ENCODE measurements at places on chromosomes 11 and 22.

DNA sequence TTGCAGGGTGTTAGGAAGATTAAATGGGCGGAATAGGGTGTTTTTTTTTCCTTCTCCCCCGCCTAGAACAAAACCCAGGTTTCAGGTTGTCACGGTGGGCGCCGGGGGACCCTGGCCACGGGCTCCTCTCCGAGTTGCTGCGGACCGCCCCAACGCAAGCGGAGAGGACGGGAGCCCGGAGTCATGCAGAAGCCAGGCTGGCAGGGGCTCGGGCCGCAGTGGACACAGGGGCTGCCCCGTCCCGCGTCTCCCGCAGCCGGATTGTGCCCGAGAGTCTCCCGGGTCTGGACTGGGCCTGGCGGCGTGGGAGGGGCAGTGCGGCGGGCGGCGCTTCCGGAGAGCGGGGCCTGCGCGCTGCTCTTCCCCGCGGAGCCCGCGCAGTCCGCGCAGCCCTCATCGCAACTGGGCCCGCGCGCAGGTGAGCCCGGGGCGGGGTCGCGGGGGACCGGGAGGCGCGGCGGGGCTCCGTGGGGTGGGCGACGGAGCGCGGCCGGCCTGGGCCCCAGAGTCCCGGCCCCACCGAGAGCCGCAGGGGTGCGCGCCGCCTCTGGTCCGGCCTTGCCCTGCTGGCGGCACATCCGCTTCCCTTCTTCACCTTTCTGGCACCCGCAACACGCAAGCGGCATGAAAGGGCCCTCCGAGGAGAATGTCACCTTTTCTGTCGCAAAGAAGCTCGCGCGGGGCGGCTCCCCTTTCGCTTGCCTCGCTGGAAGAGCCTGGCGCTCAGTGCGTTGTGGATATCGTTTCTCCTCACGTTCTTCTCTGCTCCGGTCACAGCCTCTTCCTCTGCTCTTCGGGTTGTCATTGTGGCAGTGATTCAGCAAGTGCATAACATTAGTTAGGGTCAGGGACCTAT lies at the start of gene TIRAP:
TSS of gene TIRAP (plus strand) at position 358 of the 856 bp plus-strand sequence. CDS start 7,802 bp downstream, outside the sequence.
- peak; percentile 73 for DNase-seq

- no peak for DNase-seq
Observed at GRCh38 chr11:104000798-104001197, 35.6 kb upstream of the DDI1 start.

DNA sequence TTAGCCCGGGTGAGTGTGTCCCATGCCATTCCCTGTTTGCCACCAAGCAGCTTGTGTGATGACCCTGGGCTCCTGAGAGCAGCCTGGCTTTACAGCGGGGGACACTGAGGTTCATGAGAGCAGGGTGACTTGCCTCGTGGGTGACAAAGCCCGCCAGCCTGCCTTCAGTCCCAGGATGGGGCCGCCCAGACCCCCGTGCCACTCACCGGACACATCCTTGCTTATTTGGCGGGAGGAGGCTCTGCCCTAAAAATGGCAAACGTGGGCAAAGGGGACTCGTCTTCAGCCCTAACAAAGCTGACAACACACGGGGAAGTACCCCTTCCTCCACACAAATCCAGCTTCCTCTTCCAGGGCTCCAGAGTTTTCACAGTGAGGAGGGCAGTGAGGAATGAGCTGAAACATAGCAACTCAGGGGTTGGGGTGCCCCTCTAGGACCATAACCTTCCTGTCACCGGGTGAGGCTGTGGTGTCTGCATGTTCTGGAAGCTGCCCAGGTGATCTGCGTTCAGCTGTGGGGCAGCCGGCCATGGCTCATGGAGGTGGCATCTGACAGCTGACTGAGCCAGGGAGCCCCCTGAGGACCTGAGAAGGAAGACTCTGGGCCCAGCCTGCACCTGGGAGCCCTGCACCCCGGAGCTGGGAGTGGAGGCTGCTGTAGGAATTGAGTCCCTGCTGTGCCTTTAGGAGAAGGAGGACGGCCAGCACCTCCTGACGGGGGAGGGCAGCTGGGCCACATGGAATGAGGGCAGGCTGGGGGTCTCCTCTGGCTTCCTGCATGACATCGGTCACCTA lies 16.7 kb downstream of the RIBC2 start:
- no peak for DNase-seq

DNA sequence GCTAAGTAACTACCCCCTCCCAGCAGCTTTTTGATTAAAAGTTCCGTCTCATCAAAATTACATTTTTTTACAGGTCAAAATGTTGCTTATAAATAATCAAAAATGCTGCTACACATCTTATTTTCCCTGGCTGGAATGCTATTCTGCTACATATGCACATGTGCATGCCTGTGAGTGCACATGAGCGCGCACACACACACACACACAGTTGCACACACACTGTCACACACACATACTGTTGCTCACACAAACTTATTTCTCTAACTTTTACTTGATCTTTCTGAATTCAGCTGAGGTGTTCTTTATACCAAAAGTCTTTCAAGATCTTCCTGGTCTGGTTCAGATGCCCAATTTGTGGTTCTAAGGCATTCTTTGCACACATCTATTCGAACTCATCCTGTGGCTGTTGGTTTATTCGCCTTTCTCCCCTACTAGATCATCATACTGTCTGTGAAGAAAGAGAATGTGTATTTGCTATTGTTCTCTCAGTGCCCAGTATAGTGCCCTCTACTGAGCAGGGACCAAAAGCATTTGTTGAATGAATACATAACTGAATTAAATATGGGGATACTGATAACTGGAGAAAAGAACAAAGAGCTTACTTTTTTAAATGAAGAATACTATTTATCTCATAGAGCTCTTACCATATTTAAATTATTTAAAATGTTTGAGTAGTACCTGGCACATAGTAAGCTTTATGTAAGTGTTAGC lies 68.1 kb upstream of the CCDC179 start:
- DNase-seq = no peak

DNA sequence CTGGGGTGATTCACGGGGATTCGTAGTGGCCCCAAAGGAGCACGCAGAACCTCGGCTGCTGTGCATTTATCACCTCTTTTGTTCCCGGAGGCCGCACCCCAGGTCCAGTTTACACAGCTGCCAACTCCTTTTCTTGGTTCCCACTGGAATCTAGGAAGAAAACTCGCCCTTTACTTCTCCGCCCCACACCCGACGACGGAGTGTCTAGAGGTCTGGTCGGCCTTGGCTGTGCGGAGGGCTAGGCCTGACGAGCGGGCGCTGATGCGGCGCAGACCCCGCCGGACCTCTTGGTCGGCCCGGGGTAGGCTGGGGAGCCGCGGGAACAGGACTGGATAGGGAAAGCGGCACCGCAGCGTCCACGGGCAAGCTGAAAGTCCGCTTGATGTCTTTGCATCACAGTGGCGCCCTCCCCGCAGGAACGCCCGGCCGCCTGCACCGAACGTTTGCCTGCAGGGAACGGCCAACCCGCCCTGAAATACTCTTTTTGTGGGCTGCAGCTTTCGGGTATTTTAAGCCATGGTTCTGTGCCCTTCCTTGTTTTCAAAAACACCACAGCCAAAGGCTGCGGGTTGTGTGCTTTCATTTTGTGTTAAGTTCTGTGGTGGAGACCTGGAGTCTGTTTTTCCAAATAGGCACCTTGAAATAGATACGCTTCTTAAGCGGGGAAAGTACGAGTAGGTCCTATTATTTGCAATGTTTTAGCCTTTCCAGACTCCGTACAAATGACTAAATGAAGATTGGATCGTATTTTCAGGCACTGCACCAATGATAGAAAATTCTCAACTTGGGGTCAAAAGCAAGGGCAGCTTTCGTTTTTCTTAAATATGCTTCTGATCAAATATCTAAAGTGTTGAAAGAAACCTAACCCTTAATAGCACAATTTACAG lies 829 bp upstream of the ZBED5 start:
- DNase-seq = no peak

GRCh38 chr22:45338795-45339194 lies 29.1 kb downstream of the FAM118A start:
- no peak for DNase-seq

GRCh38 chr11:24411791-24412190 lies 85.1 kb upstream of the LUZP2 start:
- DNase-seq = no peak

- no peak for DNase-seq
Observed at GRCh38 chr11:63560506-63561180, 2.5 kb downstream of the PLAAT2 start.

DNA sequence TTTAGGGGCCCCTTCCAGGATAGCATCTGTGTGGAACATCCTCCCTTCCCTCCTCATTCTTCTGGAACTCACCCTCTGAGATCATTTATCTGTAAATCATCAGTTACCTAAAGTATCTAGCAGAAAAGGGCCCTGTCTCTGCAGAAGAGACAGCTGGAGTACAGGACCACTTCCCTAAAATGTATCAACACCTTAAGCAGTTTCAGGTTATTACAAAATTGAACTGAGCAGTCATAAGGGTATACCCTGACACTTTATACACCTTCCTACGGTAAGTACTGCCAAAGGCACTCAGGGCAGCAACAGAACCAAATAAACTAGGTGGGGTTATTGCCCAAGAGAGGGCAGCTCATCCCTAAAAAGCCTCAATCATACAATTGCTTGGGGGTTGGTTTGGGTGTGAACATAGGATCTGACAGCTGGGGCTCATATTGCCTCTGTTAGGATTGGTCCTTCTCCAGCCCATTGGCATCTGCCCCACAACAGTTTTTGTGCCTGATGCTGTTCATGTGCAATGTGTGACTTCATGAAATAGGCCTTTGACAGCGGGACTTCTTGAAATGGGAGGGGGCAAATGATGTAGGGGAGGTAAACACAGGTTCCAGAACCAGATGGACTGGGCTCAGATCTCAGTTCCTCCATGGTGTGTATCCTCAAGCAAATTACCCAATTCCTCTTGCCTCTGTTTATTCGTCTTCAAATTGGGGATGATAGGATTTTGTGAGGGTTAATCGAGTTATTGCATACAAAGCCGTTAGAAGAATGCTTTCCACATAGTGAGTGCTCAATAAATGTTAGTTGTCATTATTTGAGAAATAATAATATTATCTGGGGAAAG lies 2.9 kb downstream of the POU2AF3 start:
- peak; percentile 18 for DNase-seq

GRCh38 chr11:70680781-70681281 lies 282.5 kb downstream of the CTTN start:
- DNase-seq = no peak

GRCh38 chr11:95218149-95218548 lies 12.9 kb downstream of the SESN3 start:
- no peak for DNase-seq

DNA sequence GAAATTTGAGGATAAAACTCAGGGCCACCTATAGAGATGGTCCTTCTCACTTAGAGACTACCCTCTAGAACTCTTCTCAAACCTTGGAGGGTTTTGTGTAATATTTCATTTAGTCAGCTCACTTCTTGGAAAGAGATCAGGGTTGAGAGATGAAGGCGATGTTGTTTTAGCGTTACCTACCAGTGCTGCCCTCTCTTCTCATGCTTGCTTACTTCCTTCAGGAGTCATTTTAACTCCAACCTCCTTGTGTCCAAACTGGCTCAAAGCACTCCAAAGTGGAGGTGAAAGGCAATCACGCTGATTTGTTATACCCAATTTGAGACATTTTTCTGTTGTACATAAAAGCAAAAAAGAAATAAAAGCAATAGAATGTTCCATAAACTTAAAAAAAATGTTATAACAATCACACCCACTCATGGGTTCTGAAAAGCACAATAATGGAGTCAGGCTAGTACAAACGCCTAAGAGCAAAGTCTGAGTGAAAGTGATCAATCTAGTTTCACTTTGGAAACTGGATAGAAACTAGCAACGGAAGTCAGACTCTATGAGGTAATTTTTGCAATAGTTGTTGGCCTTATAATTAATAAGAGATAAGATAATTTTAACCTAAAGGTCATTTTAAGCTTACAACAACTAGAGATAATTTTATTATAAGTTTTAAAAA lies 117.1 kb downstream of the MRTFA start:
- DNase-seq = no peak

GRCh38 chr11:2776351-2777061 lies 76.7 kb upstream of the KCNQ1OT1 start:
- no peak for DNase-seq

GRCh38 chr11:26992031-26992541 lies 1.8 kb upstream of the FIBIN start:
- DNase-seq = no peak

DNA sequence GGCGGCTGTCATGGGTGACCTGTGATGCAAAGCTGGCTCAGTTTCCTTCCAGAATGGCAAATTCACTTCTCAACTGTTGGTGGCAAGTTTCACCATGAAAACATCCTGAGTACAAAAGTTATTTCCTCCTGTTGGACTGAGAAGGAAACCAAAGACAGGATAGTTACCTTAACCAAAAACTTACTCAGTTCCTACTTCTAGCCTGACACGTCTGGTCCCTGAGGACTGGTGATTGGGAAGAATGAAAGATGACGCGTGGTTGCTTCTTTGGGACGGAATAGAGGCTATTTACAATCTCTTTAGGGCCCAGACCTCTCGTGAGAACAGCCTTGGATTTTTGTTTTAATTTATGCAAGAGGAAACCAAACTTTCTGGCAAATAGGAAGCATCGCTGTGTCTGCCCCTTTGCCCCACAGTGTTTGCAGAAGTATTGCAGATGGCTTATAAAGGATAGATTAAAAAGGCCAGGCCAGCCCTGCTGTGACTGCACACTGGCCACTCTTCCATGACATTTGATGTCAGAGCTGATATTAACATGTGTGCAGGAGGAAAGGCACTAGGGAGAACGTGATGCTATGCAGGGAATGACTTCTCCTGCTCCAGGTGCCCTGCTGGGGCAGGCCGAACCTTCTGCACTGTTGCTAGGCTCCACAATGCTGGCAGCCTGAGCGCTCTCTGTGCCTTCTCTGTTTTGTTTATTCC lies 7.6 kb downstream of the VPS26B start:
- DNase-seq = no peak

- DNase-seq = peak; percentile 46
Observed at GRCh38 chr11:17277024-17277584, 565 bp downstream of the NUCB2 start.

GRCh38 chr11:117970400-117971024 lies 15.7 kb upstream of the IL10RA start:
- no peak for DNase-seq

DNA sequence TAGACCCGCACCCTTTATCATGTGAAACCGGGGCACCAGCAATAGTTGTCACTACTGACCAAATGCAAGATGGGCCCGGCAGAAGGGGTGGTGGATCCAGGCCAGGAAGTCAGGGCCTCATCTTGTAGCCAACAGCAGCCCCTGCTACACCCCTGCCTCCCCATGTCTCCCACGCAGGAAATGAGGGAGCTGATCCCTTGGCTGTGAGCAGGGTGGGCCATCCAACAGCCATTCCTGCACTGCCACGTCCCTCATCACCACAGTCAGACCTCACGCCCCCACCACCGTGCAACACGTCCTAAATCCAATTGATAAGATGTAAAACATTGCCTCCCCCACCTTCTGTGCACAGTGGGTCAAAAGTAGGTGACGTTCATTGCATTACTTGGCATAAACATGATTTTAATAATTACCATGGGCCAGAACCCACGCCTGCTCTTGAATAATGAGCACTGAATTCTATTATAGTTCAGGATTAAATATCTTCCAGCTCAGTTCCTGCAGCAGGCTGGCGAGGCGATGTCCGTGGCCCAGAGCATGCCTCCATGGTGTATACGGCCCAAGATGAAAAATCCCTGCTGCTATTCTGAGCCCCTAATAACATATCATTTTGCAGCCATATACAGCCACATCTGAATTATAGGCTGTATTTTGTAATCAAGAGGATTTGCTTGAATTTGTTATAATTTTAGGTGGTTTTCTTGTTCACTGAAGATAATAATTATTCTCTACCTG lies 1373.8 kb downstream of the BRD1 start:
- DNase-seq = no peak

Data from NCI-H774 (cell line).